ENCODE measurements at places on chromosomes 5 and 9.

- no peak for DNase-seq
Measured at GRCh38 chr5:57635146-57635777, 152.7 kb upstream of the ACTBL2 start.

- DNase-seq, result no peak
Measured at GRCh38 chr5:158538506-158539074, 561.1 kb downstream of the EBF1 start.

GRCh38 chr9:83656952-83657351, 34.0 kb downstream of the IDNK start:
- DNase-seq, result no peak

DNA sequence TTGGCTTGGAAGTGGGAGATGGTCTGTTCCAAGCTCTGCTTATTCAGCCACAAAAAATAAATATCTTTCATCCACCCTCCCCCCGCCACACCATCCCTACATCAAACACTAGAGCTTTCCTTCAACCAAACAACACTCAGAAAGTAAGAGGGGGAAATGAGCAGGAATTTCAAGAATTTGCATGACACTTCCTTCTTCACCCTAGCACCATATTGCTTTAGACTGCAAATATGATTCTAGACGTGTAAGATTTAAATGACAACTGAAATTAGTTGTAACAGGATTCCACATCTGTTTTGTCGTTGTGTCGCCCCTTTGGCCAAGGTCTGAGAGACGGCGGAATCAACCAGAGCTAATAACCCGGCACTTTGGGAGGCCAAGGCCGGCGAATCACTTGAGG, 88.5 kb downstream of the NDFIP1 start:
- no peak for DNase-seq

- DNase-seq, result no peak
Measured at GRCh38 chr9:110029956-110030480, 177.9 kb downstream of the C9orf152 start.

DNA sequence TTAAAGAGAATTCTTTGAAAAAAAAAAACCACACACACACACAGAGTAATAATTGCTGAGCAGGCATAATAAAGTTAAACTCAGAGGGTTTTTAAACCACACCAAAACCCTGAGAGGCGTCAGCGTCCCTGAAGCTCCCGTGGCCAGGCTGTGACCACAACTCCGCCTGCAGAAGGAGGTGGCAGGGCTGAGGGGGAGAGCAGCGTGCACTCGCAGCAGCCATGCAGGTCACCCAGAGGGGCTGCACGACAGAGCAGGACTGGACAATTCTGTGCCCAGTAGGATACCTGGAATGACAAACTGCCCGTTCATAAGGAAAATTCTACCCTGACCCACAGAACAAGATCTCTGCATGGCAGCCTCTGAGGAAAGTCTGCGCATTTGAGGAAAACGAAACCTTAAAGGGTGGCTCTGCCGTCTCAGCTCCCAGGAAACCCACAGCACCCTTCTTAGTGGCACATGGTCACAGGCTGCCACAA, 44.0 kb downstream of the ROR2 start:
- DNase-seq, result no peak

- DNase-seq, result no peak
Measured at GRCh38 chr5:107621089-107621488, 49.6 kb downstream of the EFNA5 start.

GRCh38 chr5:40308867-40309266, 370.8 kb upstream of the PTGER4 start:
- no peak for DNase-seq

GRCh38 chr9:114911167-114911821, 19.1 kb downstream of the TNFSF8 start:
- peak; percentile 10 for DNase-seq

- DNase-seq, result no peak
Measured at GRCh38 chr5:56580864-56581263, 234.5 kb upstream of the MAP3K1 start.

DNA sequence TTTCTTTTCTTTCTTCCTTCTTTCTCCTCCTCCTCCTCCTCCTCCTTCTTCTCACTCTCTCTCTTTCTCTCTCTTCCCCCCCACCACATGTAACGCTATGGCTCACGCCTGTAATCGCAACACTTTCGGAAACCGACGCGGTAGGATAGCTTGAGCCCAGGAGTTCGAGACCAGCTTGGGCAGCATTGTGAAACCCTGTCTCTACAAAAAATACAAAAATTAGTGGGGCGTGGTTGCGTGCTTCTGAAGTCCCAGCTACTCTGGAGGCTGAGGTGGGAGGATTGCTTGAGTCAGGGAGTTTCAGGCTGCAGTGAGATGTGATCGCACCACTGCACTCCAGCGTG, 736 bp upstream of the GLDC start:
- no peak for DNase-seq

DNA sequence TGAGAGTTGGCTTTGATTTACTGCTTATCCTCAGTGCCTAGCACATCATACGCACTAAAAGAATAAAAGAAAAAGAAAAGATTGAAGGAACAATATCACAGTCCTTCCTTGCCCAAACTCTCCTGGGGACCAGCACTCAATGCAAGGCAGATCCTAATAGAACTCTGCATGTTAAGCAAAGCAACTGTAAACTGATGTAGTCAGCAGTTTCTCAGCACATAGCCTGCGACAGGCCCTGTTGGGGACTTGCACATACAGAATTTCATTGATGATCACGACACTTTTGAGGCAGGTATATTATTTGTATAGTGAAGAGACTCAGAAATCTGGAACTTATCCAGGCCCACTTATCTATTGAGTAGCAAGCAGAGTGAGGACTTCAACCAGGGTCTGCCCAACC, 15.4 kb downstream of the NIPAL4 start:
- no peak for DNase-seq

DNA sequence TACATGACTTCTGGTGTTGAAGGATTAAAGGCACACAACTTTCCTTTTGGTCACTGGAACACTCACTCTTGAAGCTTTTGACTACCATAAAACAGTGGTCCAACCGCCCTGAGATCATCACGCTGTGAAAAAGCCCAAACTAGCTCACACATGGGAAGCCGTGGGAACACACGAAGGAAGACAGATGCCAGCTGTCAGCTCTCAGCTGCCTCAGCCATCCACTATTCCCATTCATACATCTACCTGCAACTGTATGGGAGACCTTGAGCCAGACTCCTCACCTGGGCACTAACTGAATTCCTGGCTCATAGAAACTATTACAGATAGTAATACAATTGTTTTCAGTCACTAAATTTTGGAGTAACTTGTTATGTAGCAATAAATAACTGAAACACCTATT, 246.1 kb downstream of the MSX2 start:
- no peak for DNase-seq

GRCh38 chr5:82821846-82822633, 255.2 kb downstream of the TMEM167A start:
- no peak for DNase-seq

GRCh38 chr5:73295447-73295846, 122.5 kb downstream of the TMEM174 start:
- DNase-seq, result no peak

DNA sequence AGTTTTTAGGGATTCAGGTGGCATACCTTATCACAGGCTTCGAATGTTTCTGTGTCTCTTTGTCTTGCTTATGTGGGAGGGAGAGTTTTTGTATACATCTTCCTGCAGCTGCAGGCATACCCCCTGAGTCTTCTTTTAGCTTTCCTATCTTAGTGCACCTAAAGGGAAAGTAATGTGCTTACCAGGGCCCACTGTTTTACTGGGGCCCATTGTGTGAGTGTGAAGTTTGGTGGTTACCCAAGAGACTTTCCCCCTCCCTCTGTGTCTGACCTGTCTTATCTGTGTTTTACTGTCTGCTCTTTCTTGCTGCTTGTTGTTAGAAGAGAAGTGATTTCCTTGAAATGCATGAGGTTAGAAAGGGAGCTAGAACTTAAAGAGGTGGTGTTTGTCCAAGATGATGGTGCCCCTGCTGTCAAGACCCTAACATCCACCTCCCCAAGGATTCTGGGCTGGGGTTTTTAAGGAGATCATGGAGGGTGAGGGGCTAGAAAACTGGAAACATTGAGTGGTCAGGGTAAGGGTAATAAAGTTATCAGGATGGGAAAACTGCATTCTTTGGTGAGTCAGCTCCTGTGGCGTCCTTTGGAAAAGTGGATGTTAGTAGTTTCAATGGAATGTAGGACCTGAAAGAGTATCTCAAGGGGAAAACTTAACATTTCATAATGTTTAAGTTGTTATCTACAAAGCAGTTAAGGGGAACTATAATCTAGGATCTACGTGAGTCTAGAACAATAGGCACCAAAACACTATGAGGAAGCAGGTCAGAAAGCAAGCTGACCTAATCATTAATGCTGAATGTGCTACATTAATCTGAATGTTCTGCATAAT, 583.5 kb upstream of the TUSC1 start:
- no peak for DNase-seq

DNA sequence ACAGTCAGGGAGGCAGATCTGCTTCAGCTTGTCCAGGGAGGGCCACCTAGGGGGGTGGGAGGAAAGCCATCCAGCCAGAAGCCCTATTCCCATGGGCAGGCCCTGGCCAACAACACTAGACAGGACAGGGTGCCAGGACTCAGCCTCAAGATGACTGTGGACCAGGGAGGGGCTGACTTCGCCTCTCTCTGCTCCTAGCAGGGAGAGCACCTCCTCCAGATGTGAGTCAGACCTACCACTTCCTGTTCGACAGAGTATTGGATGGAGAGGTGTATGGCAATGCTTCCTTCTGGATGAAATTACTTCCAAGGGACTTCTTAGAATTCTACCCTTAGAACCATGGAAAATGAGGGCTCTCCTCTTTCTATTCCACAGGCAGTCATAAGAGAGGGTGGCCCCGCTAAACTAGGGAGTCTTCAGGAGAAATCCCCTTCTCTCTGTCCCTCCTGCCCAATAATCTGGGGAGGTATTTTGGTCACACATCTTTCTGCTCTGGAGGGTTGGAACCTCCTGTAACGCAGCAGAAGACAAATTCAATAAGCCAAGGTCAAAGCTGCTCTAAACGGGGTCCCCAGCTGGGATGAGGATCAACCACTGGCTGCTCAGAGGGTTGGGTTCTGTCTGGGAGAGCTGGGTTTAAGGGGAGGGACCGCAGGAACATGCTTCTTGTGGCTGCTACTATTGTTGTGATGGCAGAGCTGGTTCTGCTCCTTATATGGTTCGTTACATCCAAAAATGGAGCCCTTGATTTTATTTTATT, 23.2 kb upstream of the RCL1 start:
- no peak for DNase-seq

DNA sequence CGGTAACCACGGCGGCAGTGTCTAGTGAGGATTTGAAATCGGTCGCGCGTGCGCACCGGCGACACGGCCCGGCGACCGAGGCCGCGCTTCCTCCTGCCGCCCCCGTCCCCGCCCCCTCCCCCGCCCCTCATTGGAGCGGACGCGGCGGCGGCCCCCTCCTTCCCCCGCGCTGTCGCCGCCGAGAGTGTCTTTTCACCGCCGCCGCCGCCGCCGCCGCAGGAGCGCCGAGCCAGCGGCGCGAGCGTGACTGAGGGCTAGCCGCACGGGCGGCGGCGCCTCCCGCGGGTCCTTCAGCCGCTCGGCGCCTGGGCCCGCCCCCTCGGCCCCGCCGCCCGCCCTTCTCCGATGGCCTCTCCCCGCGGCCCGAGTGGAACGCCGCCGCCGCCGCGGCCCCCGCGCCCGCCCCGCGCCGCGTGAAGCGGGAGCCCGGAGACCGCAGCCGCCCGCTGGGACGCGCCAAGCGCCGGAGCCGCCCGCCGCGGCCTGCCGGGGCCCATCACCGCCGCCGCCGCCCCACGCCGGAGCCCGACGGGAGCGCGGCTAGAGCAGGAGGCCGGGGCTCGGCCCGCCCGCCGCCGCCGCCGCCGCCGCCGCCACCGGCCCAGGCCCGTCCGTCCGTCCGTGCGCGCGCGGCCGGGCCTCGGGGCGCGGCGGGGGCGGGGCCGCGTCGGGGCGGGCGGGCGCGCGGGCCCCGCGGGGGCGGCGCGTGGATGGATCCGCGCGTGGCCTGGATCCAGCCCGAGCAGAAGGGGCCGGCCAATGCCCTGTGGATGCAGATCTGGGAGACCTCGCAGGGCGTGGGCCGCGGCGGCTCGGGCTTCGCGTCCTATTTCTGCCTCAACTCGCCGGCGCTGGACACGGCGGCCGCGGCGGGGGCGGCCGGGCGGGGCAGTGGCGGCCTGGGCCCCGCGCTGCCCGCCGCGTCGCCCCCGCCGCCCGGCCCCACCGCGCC, at the start of gene TENT4A:
Gene TENT4A, plus strand, starts transcription at position 159 of the 952 bp plus-strand sequence. Its CDS starts 552 bp downstream, at position 711.
- no peak for DNase-seq

DNA sequence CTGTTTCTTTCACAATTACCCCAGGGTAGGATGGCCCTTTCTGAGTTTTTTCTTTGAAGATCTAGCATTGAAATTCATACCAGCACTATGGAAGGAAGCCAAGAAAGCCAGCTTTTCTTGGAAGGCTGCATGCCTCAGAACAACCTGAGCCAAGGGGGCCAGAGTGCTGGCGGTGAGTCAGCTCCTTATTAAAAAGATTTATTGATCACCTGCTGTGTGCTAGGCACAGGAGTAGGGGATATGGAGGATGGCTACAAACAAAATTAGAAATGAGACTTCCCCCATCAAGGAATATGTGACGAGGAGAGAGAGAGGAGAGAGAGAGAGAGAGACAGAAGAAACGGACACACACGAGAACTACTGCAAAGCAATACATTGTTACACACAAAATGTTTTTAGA, 184.6 kb upstream of the PUM3 start:
- DNase-seq, result no peak

- no peak for DNase-seq
Measured at GRCh38 chr9:104982543-104982942, 54.6 kb upstream of the ABCA1 start.

- no peak for DNase-seq
Measured at GRCh38 chr5:123659011-123659410, 147.0 kb downstream of the CSNK1G3 start.

DNA sequence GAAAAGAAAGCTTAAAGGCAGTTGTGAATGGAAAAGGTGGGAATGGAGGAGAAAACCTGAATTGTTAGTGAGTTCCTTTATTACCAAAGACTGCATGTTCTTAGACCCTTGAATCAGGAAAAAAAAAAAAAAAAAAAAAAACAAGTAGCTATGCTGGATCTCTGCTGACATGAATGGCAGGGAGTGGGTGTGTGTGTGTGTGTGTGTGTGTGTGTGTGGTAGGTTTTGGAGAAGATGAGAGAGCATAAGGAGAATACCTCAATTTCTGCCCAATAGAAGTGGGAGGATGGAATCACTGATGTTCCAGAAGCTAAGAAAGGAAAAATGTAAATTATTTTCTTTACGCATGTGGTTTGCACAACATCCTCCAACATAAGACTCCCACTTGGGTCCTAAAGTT, 25.5 kb upstream of the NR4A3 start:
- no peak for DNase-seq

- DNase-seq, result no peak
Measured at GRCh38 chr9:70257991-70258691, 637 bp upstream of the SMC5 start.

- DNase-seq, result no peak
Measured at GRCh38 chr9:85420750-85421149, 321.0 kb downstream of the AGTPBP1 start.
